NCI-H2227 treated with DMSO at 0.1 percent for 48 hours (cell line): ENCODE measurements at places on chromosomes 16 and 17.
A peak's percentile ranks its signal among the peaks of the same experiment; 100 is the strongest.

DNA sequence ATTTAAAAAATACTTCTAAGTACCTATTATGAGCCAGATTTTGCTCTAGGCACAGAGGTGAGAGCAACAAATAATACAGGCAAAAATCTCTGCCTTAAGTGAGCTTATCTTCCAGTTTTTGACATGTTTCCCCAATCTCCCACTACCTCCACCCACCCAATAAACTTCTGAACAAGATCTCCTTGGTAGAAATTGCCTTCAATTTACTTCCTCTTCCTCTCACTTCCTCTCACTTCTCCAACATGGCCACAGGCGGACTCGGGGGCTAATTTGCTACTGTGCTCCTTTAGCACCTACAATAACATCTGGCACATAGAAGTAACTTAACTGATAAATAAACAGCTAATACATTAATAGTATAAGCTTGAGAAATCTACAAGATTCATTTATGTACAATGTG is 82.6 kb downstream of the CACNG1 start:
- DNase-seq: no peak

GRCh38 chr16:58333985-58334384 is 39.2 kb upstream of the PRSS54 start:
- no peak for DNase-seq

- DNase-seq: no peak
Observed at GRCh38 chr17:3034578-3034920, 28.9 kb downstream of the OR1D5 start.

DNA sequence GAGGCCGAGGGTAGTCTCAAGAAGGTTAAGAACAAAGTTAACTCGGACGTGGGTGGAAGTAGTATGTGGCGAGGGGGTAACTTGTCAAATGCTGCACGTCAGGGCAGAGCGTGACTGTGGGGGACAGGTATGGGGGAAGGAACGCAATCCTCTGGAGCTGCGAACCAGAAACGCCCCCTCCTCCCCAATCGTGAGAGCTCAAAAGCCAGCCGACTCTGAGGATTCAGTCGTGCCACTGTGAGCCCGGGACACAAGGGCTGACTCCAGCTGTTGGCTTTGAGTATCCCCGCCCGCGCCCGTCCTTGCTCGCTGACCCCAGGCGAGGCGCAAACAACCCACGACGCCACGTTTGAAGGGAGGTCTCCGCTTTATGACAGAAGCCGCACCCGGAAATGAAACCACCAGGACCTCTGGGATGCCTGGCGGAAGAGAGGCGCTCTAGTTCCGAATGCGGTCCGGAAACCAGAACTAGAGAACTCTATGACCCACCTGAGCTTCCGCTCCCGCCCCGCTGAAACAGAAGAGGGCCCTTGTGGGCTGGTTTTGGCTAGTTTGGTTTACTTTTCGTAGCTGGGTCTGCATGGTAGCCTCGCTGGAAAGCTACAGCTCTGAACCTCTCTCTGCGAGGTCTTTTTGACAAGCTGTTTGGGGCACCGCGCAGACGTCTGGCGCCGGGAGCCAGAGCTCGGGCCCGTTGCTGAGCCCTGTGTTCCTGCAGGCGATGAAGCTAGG is at the start of gene PEX12:
Gene PEX12 (minus strand): TSS at position 375 of the 732 bp plus-strand sequence. CDS start 550 bp downstream, outside the sequence.
- DNase-seq: peak; percentile 82

- DNase-seq: no peak
Observed at GRCh38 chr17:57940653-57941329, 14.4 kb downstream of the CUEDC1 start.

DNA sequence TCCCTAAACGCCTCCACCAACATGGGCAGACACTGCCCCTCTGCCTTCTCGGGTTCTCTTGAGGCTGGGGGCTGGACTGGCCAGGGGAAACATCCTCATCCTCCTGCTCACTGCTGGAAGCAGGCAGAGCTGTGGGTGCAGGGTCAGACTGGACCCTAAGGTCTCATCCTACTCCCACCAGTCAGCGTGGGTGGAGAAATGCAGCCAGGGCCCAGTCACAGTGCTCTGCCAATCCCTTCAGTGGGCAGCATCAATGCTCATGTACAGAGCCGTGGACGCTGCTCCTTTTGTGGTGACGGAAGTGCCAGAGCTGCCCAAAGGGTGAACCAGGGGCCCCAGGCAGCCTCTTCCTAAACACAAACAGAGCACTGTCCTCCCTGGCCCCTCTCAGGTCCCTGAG is 13.4 kb upstream of the TBX2 start:
- DNase-seq: no peak

GRCh38 chr16:53600126-53600525 is 97.1 kb upstream of the AKTIP start:
- DNase-seq: no peak

GRCh38 chr17:47850373-47850691 is 631 bp downstream of the SP6 start:
- DNase-seq: no peak

DNA sequence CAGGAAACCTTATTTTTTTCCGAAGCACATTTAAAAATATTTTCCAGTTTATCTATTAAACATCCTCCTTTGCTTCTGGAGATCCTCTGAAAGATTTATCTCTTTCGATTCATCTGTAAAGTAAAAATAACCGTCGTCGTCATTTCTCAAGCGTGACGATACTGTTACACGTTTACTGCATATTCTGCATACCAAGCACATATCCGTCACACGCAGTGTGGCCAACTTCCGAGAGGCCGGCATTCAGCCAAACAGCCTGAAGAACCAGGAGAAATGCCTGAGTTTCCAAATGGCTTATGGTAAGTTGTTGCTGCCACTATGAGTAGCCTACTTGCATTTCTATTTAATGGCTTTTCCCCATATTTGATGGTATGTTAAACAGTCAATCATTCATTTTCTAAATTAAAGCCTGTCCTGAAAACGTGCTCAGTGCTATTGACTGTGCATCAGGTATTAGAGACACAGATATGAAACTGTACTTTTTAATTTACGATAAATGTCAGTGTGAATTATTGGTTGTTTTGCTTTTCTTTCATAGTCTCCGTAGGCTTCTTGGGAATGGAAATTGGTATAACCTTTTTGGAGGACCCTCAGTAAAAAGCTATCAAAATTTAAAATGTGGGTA is 275.7 kb downstream of the WWOX start:
- DNase-seq: no peak

GRCh38 chr17:28334171-28334570 is 1.1 kb downstream of the IFT20 start:
- DNase-seq: no peak

- no peak for DNase-seq
Observed at GRCh38 chr17:82351254-82351712, 7.8 kb upstream of the TEX19 start.

DNA sequence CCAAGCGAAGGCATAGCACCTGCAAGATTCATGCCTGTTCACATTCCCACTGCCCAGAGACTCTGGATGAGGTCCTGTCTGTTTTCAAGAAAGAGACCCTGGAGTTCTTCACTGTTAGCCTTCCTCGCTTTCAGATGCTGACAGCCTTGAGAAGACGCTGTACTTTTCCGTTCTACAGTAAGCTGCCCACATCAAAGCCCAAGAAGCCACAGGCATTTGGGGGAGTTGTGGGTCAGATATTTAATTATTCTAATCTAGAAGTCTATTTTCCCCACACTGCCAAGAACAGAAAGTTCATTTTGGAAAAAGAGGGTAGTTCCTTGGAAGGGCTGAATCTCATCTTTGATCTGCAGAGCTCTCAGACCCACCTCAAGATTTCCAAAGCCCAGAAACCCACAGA is 127.9 kb downstream of the AXIN2 start:
- no peak for DNase-seq

- no peak for DNase-seq
Observed at GRCh38 chr16:10752843-10753523, 9.3 kb downstream of the NUBP1 start.

- DNase-seq: no peak
Observed at GRCh38 chr17:17408236-17408794, 68.5 kb upstream of the MED9 start.

DNA sequence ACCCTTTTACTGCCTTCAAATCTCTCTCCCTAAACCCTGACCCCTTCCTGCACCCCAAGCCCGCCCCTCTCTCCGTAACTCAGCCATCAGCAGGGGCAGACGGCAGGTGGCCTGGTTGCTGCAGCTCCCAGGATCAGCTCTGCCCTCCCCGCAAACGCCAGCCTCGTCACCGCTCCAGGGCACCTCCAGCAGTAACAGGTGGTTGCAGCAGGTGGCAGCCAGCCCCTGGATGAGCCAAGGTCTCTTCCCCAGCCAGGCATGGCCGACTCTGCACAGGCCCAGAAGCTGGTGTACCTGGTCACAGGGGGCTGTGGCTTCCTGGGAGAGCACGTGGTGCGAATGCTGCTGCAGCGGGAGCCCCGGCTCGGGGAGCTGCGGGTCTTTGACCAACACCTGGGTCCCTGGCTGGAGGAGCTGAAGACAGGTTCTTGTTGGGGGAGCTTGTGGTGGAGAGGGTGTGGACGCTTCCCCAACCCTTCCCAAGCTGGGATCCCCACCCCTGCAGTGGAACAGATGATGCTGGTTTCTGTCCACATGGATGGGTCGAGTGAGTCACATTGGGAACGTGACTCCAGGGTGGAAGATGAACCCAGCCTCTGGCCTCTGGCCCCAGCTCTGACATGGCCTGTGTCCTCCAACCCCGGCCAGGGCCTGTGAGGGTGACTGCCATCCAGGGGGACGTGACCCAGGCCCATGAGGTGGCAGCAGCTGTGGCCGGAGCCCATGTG is 558 bp downstream of the HSD3B7 start:
- no peak for DNase-seq

GRCh38 chr17:59754552-59754951 is 47.1 kb downstream of the VMP1 start:
- DNase-seq: no peak

- DNase-seq: no peak
Observed at GRCh38 chr16:88838566-88838965, 18.2 kb downstream of the GALNS start.

DNA sequence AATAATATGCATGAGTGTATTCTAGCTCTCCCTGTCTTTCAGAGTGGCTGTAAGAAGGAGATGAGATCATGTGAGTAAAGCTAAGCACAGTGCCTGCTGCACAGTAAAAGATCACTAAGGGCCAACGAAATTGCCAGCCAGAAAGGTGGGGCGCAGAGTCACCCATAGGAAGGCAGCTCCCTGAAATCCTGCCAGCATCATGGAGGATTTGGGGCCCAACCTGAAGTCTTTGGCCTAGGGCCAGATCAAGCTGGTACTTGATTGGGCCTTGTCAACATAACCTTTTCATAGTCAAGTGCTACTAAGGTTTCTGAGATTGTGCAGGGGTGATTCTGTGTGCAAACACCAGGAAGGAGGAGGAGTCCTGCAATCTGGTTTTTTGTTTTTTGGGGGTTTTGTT is 16.5 kb downstream of the SCNN1B start:
- no peak for DNase-seq
